IgD-negative memory B cell (primary cell): ENCODE measurements at places on chromosomes 2 and 18. TPM values are rescaled to one million over a fixed set of nuclear protein-coding genes. Genes with fewer than 3 reads are reported as not detected.

The GNAL gene
- polyA plus RNA-seq, result 0.20 TPM

The CXCR4 gene
- 862 TPM for polyA plus RNA-seq

The MOCOS gene
- polyA plus RNA-seq, result 0.13 TPM

The MRO gene
- polyA plus RNA-seq, result not detected

The FASTKD1 gene
- 15.1 TPM for polyA plus RNA-seq

The POLR1B gene
- polyA plus RNA-seq, result 18.5 TPM

The CFC1 gene
- not detected for polyA plus RNA-seq

The NDC80 gene
- polyA plus RNA-seq, result 2.5 TPM

The SUPT7L gene
- polyA plus RNA-seq, result 15.4 TPM

The ACADL gene
- polyA plus RNA-seq, result not detected

The NCKAP5 gene
- polyA plus RNA-seq, result not detected

The PSME4 gene
- polyA plus RNA-seq, result 6.3 TPM

The IHH gene
- not detected for polyA plus RNA-seq

The SERPINB13 gene
- not detected for polyA plus RNA-seq

The IL1R2 gene
- polyA plus RNA-seq, result not detected

The CD302 gene
- 0.11 TPM for polyA plus RNA-seq

The TFCP2L1 gene
- 0.25 TPM for polyA plus RNA-seq

The GAREM2 gene
- polyA plus RNA-seq, result 0.19 TPM

The CAPN14 gene
- polyA plus RNA-seq, result 2.9 TPM

The ELOA2 gene
- not detected for polyA plus RNA-seq

The SLC9A2 gene
- not detected for polyA plus RNA-seq

The NT5C1B gene
- polyA plus RNA-seq, result 0.55 TPM

The CCDC138 gene
- polyA plus RNA-seq, result 8.6 TPM

The DNAJC5G gene
- not detected for polyA plus RNA-seq

The DPYSL5 gene
- polyA plus RNA-seq, result not detected

The MATN3 gene
- polyA plus RNA-seq, result not detected

The FOXD4L1 gene
- polyA plus RNA-seq, result not detected

The METTL4 gene
- 11.6 TPM for polyA plus RNA-seq

The PDCD1 gene
- 0.19 TPM for polyA plus RNA-seq

The HK2 gene
- polyA plus RNA-seq, result 4.3 TPM

The APLF gene
- polyA plus RNA-seq, result 2.3 TPM
